ENCODE measurements at places on chromosomes 6 and 20. TPM values are rescaled to one million over a fixed set of nuclear protein-coding genes. Genes with fewer than 3 reads are reported as not detected.

GRCh38 chr20:37745553-37745952 is 51.7 kb downstream of the CTNNBL1 start:
- no peak overlapping the region for H3K27ac ChIP-seq
- peaks cover 90% of the 10 kb centered on the region for H3K36me3 ChIP-seq
- H3K27me3 ChIP-seq = no peaks in the 10 kb centered on the region
- no peak overlapping the region for H3K4me3 ChIP-seq

DNA sequence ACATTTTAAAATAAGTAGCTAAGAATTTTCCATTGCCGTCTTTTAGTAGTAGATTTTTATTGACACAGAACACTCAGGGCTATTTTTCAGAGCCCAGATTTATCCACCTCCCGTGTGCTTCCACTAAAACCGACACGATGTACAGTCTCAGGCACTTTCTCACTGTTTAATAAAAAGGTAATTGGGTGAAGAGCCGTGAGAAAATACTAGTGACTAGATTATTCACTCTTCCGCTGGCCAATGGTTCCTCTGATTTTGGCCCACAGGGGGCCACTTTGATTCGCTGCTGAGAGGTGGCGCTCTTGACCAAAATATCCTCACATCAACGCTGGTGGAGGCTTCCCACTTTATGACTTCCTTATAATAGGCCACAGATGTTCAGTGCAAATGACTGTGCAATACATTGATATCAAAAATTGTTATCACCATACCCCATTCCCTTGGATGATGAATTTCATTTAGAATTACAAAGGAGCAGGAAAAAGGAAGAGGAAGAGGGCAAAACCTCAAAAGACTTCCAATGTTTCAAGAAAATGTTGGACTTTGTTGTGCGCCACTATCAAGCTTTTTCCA is 12.3 kb upstream of the HDDC2 start:
- DNase-seq = peak; percentile 62
- H3K27me3 ChIP-seq = peaks cover 30% of the 10 kb centered on the region
- H3K27ac ChIP-seq = no peak overlapping the region
- no peak overlapping the region for H3K4me3 ChIP-seq

IL17A gene
- not detected for polyA plus RNA-seq

MKKS gene
- 34.6 TPM for polyA plus RNA-seq

PPP1R3G gene
- polyA plus RNA-seq = 0.09 TPM

Data from CD14-positive monocyte (primary cell).